Type B pancreatic cell (in vitro differentiated cells): ENCODE measurements at places on chromosomes 1 and 21. TPM values are rescaled to one million over a fixed set of nuclear protein-coding genes. Genes with fewer than 3 reads are reported as not detected.
A peak's percentile ranks its signal among the peaks of the same experiment; 100 is the strongest.

DNA sequence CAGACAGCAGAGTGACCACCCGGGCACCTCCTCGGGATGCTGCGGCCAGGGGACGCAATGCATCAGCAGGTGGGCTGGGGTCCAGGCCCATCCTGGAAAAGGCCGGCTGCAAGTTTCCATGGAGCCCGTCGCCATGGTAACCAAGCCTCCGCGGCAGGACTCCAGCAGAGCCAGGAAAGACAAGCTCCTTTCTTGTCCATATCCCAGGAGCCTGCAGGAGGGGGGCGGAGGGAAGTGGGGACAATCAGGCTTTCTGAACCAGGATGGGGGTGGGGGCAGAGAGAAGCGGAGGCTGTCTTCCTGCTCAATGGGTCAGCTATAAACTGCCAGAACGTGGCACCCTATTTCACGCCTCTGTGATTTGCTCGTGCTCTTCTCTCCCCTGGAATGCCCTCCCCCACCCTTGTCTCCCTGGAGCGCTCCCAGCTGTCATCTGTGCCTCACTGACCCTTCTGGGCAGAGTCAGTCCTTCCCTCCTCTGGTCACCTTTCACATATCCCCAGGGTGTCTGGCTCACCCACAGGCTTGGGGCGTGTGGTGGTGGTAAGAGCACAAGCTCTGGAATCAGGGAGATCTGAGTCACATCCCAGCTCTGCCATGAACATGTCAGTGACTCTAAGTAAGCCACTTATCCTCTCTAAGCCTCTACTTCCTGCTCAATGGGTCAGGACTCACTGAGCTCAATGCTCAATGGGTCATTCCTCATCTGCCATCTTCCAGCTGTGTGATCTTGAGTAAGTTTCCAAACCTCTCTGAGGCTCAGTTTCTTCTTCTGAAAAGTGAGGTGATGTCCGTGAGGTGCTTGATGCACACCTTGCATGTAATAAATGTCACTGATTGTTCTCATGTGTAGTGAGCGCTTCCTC lies 58.9 kb upstream of the LAPTM5 start:
- DNase-seq, result peak; percentile 83

The RSPO1 gene
- total RNA-seq, result 0.26 and 1.4 TPM in 2 replicates

- DNase-seq, result peak; percentile 83
These were observed at the start of gene CFAP74 for GRCh38 chr1:2003541-2004131. TSS of gene CFAP74 (minus strand) at chr1:2003786. CDS start at chr1:1990956, 12,830 bp downstream.

- no peak for DNase-seq
These were observed 127.2 kb downstream of the CACHD1 start for GRCh38 chr1:64597113-64597512.

DNA sequence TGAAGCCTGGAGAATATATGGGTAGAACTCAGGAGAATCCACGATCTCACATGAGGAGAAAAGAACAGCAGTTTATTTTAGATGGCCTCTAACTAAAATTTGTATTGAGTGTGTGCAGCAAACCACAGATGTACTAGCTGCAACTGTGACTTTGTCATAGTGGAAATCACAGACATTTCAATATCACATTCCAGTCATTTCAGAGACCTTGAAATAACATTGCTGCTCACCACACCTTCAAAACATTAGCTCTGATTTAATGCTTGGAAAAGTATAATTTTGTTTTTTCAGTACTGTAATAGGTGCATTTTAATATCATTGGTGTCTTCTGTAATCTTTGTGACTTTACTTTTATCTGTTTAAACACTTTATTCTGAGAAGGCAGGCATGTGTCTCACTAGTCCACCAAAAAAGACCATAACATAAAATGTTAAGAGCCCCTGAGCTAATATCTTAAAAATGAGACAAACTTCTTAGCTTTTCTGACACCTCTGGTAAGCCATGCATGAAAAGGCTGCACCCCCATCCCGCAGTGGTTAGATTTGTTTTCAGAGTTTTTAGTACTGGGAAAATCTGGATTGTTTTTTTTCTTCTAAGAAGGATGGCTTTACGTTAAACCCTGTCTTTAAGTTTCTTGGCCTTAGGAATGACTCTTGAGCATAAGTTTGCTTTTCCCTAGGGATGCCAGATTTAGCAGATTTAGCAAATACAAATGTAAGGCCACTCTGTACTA lies 30.1 kb downstream of the KCNJ15 start:
- no peak for DNase-seq

DNA sequence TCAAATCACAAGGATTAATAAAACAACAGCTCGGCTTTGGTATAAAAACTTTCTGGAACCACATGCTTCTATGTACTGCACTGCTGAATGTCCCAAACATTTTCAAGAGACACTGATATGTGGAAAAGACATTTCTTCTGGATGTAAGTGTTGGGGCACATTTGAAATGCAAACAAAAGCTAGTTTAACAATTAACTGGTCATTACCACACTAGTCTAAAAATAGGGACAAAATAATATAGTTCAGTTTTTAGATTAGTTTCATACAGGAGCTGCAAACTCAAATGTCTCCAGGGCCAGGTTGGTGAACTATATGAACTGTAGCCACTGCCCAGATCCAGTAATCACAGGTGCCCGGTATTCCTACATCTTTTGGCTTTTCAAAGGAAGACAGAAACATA lies 3.2 kb downstream of the IL23R start:
- no peak for DNase-seq

DNA sequence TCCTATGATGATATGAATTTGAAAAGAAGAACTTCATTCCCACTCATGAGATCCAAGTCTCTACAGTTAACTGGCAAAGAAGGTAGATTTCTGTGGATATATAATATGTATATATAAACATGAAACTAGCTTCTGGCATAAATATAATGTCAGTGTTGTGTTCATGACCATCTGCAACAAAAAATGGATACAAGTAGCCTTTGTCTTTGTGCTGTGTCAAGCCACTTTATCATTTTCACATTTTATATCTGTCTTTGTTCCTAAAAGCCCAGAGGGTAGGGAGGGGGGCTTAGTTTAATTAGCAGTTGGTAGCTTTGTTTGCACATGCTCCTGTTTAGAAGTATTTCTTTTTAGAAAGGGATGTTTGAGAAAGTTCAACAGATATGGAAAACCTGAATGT lies 56.2 kb upstream of the FASLG start:
- no peak for DNase-seq

DNA sequence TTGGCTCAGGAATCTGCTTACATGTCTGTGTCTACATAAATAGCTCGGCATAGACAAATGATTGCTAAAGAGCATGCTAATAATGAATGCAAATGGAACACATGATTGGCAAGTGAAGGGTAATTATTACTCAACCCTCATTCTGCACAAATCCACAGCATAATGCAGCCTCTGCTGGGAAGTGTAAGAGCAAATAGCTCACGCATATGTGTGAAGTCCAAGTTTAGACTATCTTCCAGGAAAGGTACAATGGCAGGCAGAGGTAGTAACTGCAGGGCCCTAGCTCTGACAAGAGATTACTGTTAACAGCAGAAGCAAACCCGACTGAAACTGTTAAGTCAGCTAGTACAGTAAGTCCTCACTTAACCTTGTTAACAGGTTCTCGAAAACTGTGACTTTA lies 7.0 kb upstream of the IL6R start:
- DNase-seq, result no peak

DNA sequence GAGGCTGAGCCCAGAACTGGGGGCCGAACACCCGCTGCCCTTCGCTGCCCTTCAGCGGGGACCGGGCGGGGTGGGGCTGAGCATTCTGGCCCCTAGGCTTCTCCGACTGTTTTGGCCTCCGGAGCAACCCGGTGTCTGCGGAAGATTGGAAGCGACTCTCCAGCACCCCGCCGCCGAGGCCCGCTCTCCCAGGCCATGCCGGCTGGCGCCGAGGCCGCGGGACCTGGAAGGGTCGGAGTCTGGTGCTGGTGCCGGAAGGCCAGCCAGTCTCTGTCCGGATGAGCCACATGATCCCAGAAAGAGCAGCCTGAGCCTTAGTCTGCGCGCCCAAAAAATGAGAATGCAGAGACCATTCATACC lies 272.0 kb downstream of the FOXD2 start:
- DNase-seq, result no peak

DNA sequence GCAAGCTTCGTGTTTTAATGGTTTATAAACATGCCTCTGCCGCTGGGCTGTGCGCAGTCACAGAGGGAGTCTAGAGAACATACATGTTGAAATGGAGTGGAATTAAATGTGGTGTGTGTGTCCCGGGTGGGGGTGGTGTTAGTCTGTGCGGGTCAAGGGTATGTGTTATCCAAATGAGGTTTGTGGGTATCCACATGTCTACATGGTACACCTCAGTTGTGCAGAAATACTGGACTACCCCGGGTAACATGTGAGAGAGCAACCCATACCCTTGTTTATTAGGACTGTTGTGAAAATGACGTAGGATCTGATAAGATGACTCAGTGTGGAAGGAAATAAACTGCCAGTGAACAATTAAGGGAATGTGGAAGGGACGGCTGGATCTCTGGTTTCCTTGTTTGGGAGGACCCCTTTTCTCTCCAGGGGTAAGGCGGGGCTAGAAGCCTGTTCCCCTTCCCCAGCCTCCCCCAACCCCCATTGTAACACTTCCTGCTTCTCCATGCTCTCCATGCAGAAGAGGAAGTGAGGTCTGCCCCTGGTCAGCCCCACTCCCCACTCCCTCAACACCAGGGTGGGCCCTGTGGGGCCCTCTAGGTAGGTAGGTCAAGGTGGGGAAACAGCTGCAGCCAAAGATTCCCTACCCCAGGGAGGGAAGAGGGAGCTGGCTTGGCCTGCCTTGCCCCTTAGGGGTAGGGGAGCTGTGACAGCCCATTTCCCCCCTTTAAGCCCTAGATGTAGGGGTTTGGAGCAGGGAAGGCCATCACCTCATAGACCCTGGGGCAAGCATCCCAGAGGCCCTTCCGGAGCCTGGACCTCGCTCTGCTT lies 690 bp downstream of the EPS8L3 start:
- peak; percentile 29 for DNase-seq

- no peak for DNase-seq
These were observed 24.2 kb downstream of the CAPZB start for GRCh38 chr1:19461220-19461554.

GRCh38 chr1:22239378-22239777 lies 96.5 kb upstream of the WNT4 start:
- DNase-seq, result no peak

- peak; percentile 78 for DNase-seq
These were observed 26.1 kb downstream of the ZP4 start for GRCh38 chr1:237864338-237865244.
